ENCODE measurements at places on chromosomes 12 and 14.

DNA sequence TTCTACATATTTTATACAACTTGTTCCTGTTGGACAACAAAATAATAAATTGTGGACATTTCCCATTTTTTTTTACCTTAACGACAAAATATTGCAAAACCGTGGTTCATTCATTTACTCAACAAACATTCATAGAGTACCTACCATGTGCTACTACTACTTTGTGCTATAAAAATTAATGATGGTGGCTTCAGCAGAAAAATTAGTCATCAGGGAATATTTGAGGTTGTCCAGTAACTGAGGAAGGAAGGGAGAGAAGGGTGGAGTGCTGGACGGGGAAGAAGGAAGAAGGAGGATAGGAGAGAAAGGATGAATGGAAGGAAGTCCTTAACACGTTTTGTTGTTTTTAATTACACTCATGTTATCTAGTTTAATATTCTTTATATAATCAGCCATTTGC, 53.7 kb downstream of the PPFIBP1 start:
- no peak for DNase-seq

GRCh38 chr12:9070351-9070750, 45.4 kb downstream of the A2M start:
- no peak for DNase-seq

DNA sequence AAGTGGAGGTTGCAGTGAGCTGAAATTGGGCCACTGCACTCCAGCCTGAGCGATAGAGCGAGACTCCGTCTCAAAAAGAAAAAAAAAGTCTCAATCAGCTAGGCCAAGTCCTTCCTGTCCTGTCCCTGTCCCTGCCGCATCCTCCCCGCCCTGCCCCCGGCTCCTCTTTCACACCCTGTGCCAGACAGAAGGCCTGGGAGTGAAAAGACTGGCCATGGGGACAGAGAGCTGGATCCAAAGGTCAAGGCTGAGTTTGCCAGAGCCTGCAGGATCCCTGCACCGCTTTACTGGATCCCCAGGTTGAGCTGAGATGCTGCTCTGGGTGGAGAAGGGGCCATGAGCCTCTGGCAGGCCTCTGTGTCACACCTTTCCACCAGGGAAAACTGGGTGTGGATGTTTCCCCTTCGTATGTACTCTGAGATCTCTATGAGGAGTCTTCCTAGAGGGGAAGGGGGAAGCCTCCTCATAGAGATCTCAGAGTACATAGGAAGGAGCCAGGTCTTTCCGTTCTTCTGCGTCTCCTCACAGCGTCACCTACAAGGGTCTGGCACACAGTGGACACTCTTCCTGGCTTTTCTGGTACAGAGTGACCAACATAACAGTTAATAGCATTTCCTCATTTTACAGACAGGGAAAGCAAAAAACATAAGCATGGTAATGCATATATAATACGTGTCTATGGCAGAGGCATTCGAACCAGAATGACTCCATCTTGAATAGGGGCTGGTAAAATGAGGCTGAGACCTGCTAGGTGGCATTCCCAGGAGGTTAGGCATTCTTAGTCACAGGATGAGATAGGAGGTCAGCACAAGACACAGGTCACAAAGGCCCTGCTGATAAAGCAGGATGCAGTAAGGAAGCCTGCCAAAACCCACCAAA, 35.1 kb downstream of the NINJ2 start:
- no peak for DNase-seq

GRCh38 chr12:1630133-1630826, 1.2 kb downstream of the WNT5B start:
- no peak for DNase-seq

DNA sequence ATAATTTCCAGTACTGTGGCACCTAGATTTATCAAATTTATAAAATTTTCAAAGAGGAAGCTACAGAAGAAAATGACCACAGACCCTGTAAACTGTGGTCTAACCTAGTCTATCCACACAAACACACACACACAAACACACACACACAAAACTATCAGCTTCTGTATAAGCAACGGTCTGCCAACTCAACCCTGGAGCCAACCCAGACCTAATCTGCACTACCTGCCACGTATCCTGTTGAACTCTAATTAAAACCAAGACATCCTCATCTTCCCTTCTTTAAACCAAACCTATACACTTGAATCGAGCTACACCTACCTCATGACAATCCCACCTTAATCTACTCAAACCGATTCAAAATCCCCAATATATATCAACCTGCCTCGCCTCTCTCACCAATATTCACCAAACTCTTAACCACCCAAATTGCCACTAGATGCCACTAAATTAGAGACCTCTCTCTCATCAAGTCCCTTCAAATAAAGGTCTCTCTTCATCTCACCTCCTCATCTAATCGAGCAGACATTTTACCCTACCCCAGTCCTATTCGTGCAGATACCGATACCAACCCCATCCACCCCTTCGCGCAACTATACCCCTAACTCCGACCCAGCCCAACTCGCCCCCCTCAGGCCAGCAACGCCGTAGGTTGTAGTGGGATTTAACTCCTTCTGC, 808 bp downstream of the ACIN1 start:
- DNase-seq = no peak

Data from NCI-H2029 treated with DMSO at 0.1 percent for 48 hours (cell line).